ENCODE measurements at places on chromosomes 2 and 18. TPM values are rescaled to one million over a fixed set of nuclear protein-coding genes. Genes with fewer than 3 reads are reported as not detected.

- no peak for DNase-seq
These were observed 3.8 kb upstream of the CNNM4 start for GRCh38 chr2:96756788-96757476.

- DNase-seq: no peak
These were observed 68.0 kb upstream of the RIOK3 start for GRCh38 chr18:23384778-23385736.

- no peak for DNase-seq
These were observed 6.8 kb downstream of the GALM start for GRCh38 chr2:38672445-38673391.

DNA sequence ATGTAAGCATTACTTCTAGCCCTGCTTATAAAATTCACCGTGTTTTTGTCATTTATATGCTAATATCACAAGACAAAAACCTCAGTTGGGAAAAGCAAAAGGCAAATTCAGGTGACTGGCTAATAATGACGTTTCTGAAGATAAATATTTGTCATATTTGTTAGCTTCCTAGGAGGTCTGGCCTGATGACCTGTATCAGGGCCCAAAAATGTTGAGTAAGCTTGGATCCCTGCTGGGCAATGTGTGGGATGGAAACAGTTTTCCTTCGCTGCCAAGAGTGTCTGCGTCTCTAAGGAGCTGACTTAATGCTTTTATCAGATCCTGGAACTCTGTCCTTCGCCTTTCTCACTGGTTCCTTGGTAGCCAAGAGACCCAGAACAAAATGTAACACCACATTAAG, 230.1 kb upstream of the PXDN start:
- DNase-seq: peak; percentile 55

DNA sequence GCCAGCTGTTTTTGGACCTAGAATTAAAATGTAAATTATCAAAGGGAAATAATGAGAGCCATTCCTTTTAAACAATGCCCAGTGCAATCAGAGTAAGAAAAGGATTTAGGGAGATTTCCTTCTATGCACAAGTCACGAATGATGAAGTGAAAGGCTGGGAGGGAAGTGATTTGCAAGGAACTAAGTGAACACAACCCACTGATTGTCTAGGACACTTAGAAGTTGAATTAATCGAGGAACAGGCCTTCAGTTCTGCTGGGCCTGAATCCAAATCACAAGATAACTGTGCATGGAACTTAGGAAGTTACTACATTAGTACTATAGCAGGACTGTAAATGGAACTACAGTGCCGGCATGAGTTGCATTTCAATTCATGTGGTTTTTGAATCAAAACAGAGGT, 17.7 kb downstream of the MAP2 start:
- no peak for DNase-seq

DNA sequence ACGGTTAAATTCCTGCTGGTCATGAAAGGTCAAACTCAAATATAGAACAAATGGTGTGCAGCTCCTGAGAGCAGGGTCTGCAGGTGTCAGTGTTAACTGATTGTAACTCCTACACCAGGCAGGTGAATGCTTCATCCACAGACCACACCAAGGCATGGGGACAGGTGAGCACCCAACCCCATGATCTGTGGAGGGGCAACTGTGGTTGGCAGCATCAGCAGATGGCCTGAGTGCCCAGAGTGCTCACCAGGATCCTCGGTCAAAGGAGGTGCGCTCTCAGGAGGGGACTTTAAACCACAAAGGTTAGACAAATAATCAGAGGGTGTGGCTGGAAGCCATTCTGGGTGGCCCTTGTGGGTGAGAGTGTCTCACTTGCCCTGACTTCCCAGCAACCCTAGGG, 44.5 kb downstream of the PTGR3 start:
- DNase-seq: no peak

DNA sequence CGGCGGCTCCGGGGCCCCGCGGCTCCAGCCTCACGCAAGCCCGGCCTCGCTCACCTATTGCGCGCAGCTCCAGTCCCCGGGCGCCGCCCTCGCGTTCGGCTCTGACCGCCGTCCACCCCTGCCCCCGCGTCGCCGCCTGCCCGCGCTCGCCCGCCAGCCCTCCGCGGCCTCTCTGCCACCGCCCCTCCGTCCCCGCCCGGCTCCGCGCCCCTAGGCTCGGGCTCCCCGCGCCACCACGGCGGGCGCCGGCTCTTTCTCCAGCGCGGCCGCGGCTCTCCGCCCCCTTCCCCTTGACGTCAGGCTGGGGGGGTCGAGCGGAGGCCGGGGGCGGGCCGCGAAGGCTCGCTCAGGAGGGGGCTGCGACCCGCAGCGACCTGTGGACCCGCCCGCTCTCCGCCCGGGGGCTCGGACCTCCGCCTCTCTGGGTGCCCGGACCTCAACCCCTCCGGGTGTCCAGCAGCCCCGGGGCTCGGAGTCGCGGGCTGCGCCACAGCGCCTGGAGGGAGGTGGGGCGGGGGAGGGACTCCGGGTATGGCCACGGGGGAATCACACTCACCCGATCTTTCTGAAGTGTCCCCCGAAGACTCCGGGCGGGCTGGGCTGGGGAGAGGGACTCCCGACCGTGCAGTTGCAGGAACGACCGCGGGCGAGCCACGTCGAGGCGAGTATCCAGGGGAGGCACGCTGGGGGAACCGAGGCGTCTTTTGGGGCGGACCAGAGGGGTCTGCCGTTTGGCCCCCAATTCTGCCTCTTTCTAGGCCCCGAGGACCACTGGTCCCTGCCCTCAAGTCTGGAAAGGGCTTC, at the start of gene SEMA4C:
Gene SEMA4C, minus strand, starts transcription at position 259 of the 804 bp plus-strand sequence. CDS start 2,194 bp downstream, outside the sequence.
- peak; percentile 71 for DNase-seq

- peak; percentile 67 for DNase-seq
These were observed 80.3 kb downstream of the CD28 start for GRCh38 chr2:203786549-203787351.

GRCh38 chr2:25292408-25292807, 49.3 kb downstream of the DNMT3A start:
- no peak for DNase-seq

DNA sequence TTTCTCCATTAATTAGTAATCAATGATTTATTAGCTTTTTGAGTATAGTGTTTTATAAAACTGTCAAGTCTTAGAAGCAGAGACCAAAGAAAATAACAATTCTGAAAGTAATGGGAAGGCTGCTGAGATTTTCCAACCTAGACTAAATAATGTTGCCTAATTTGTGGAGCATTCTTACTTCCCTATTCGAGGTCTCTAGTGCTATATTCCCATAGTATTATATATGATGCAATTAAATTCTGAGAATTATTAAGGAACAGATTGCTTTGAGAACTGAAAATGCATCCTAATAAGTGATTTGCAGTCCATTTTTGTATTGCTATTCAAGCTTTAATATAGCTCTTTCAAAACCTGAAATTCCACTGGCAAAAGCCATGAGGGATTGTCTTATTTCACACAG, 27.7 kb upstream of the DOCK10 start:
- DNase-seq: no peak

DNA sequence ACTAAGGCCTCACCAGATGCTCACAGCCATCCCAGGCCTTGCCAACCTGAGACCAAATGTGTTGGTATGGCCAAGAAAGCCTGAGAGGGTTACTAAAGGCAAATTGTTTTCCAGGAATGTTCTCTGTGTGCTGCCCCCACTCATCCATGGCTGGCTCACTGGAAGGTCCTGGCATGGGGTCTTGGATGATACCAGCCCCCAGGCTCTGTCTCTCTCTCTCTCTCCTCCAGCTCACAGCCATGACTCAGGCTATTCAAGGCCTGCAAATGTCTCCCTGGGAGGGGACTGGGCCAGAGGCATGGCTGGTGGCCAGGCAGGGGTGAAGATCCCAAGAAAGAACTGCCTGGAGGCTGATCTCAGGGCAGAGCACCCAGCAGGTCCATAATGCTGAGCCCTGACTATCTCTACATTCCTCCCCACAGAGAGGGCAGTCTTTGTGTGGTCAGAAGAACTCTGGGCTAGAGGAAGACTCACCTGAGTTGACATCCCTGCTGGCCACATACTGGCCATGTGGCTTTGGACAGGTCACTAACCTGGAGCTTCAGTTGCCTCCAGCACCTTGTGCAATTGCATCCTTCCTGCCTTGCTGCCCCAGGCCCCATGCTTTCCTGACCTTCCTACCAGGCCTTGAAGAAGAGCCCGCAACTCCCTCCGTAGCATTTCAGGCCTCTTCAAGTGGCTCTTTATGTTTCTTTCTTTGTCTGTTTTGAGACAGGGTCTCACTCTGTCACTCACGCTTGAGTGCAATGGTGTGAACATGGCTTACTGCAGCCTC, 150.4 kb downstream of the ZFP36L2 start:
- DNase-seq: no peak

DNA sequence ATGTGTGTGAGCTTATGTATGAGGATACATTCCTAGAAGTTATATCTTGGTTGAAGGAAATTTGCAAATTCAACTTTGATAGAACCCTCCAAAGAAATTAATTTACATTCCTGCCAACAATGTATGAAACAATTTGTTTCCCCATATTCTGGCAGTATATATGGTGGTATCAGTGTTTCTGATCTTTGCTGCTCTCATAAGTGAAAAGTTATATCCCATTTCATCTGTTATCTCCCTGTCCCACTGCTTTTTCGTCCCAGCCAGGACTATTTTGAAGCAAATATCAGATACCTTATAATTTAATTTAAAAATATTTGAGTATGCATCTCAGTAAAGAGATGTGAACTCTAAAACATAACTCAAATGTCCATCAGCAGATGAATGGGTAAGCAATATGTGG, 7.1 kb downstream of the UBR3 start:
- DNase-seq: no peak

DNA sequence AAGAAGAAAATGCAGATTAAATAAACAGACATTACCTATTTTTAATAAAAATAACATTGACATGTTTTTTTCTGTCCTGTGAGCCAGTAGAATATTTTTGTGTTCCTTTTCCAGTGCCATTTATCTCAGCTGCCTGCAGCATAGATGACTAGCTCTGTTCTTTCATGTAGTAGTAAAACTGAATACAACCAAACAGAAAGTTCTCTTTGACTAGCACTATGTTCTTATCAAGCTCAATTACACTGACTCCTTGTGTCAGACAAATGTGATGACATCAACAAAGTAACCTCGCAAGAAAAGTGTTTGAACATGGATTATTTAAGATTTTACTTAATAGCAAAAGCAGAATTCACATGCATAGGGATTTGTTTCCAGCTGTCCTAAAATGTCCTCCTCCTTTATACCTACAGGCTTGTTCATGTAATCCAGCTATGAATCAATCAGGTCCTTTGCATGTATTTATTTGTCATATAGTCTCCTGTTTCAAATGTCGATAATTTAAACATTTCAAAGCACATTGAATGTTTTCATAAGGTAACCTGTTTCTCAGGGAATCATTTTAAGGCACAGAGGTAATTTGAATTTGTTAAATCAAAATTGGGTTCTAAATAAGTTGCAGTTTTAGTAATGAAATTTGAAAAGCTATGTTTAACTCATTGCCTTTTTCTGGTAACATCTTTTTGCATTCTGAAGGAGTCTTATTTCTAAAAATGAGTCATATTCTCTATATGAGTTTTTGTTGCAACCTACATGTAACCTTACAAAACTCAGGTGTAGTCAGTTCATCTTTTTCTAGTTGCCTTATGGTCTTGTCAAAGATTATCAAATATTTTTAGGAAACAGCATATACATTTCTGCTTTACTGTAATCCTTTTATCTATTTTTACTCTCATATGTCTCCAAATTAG, 215.3 kb upstream of the GULP1 start:
- no peak for DNase-seq

- no peak for DNase-seq
These were observed 35.9 kb upstream of the CCDC93 start for GRCh38 chr2:118049816-118050140.

DNA sequence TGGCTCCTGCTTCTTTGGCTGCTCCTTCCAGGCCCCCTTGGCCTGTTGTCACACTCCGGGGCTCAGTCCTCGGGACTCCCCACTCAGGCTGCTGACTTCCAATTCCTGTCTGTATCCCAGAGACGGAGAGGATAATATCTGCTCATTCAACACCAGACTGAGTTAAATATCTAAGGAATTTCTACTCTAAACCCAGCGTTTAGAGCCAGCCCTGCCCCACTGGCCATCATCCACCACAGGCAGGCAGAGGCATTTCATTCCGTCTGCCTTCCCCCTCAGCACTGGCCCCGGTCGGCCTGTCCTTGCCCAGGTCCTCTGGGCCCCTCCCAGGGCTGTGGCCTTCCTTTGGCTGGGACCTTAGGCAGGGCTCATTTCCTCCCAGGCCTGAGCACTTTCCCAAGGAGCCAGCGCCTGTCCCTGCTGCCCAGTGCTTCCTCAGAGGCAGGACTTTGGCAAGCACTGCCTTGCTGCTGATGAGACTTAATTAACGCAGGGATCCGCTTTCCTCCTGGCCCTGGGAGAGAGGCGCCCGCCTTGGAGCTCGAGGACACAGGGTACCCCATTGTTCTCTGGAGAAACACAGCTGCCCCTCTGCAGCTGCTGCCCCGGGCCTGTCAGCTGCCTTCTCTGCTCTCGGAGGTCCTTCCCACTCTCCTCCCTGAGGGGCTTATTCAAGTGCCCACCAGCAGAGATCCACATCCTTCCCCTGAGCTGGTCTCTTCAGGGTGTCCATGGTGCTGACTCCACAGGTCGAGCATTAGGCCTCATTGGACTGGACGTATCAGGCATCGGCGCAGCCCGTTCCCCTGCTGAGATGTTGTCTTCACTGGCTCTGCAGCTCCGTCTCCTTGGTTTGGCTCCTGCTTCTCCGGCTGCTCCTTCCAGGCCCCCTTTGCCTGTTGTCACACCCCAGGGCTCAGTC, 42.8 kb downstream of the ATOH8 start:
- DNase-seq: no peak

Gene NEU2
- not detected for total RNA-seq

Gene NOL4
- not detected for total RNA-seq

Gene DSG1
- total RNA-seq: not detected

Gene ATP6V1C2
- 0.17 TPM for total RNA-seq

Gene TRIM43
- total RNA-seq: not detected

Gene RNU2-63P
- total RNA-seq: not detected

Gene DLX2
- total RNA-seq: not detected
